Kidney (tissue), 22 donors: ENCODE measurements at places on chromosomes 5 and 9. TPM values are rescaled to one million over a fixed set of nuclear protein-coding genes. Genes with fewer than 3 reads are reported as not detected.

Gene KCNIP1
- total RNA-seq, result 1.8 TPM

- DNase-seq, result peak; percentile 24
Observed at GRCh38 chr5:17436761-17437221, 61.2 kb upstream of the TAF11L2 start.

Gene GRM6
- total RNA-seq, result not detected

GRCh38 chr5:27590503-27590902 lies 552.1 kb upstream of the CDH9 start:
- DNase-seq, result no peak

GRCh38 chr5:115486728-115487127 lies 57.8 kb downstream of the FEM1C start:
- DNase-seq, result no peak

Gene NPR3
- total RNA-seq, result 12.5 TPM

Gene CNTNAP3
- total RNA-seq, result 7.1 TPM

GRCh38 chr5:78593465-78593864 lies 55.1 kb downstream of the LHFPL2 start:
- DNase-seq, result no peak

Gene BNC2
- total RNA-seq, result 37.9 TPM

DNA sequence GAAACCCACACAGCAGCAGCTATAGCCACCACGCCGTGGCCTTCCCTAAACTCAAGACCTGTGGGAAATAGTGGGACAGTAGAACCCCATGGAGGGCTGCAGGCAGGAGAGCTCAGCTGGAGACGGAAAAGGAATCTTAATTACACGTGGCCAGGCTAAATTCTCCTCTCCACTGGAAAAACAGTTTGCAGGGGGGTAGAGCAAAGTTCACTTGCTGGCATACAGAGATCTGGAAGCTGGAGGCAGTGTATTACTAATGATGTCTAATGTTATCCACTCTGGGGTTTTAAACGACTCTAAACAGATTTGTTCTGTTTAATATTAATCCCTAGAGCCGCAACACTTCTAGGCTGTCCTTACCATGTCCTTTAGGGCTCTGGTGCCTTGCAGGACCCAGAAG lies 257.1 kb downstream of the SAXO1 start:
- DNase-seq, result peak; percentile 66

GRCh38 chr9:107639426-107639825 lies 149.9 kb upstream of the KLF4 start:
- DNase-seq, result no peak

- no peak for DNase-seq
Observed at GRCh38 chr9:34518896-34519295, 3.9 kb downstream of the ENHO start.

DNA sequence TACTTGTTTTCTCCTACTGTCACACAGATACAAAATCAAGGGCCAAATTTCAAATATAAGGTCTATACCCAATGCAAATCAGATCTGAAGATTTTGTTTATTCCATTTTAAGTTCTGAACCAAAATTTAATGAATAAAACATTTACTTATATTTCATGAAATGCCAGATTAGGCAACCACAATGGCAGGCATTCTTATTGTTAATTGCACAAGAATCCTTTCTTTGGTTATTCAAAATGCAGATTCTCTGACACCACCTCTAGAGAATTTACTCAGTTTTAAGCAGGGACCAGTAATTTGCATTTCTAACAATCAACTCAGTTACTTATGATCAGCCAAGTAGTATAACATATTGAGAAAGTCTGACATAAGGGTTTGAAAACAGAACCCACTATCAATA lies 972.4 kb upstream of the ACO1 start:
- no peak for DNase-seq

Gene ELL2
- 37.2 TPM for total RNA-seq

Gene PCDHGA1
- 0.69 TPM for total RNA-seq

DNA sequence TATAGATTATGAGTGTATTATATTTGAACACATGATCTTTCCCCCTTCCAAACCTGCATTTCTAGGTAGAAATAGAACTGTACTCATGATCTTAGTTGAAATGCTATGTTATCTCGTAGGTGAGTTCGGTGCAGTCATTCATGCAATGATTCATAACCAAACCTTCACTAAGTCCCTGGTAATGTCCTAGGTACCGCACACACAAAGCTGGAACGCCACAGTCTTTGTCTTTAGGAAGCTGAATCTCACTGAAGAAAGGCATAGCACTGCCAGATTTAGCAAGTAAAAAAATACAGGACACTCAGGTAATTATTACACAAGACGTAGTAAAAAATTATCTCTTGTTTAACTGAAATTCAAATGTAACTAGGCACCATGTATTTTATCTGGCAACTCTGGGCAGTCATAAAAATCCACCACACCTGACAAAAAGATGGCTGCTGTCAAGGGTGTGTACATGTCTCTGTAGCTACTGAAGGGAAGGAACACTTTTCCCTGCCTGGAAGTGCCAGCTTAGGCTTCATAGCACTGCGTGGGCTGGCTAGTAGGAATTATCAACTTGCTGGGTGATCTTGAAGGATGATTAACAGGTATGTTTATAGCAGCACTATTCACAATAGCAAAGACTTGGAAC lies 28.0 kb upstream of the TXN start:
- DNase-seq, result no peak

Gene PROB1
- total RNA-seq, result 3.8 TPM

GRCh38 chr9:134136118-134136995 lies 475 bp downstream of the WDR5 start:
- peak; percentile 31 for DNase-seq

DNA sequence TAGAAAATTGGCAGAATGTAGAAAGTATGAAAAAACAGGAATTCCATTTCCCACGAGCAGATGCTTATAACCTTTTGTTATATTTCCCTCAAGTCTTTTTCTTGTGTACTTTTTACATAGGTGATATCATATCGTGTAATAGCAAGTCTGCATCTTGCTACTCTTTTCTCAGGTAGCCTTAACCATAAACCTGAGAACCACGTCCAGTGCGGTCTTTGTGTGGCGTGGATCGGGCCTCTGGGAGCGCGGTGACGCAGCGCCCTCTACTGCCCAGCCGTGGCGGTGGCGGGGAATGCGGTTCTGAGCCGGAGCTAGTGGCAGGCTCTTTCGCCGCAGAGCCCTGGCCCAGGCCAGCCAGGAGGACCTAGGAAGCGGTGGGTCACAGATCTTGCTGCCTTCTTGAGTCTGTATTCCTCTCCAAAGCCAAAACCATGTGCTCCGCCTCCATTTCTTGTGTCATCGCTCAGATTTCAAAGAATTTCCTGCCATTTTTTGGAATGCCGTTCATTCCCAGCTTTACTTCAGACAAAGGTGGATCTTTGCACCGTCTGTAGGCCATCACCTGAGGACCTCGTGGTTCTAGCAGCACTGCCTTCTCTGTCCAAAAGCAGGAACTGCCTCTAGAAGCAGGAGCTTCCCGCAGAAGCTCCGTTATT lies 71.9 kb downstream of the MVB12B start:
- DNase-seq, result peak; percentile 82

- no peak for DNase-seq
Observed at GRCh38 chr5:98785244-98785643, 11.8 kb downstream of the RGMB start.

Gene GPR151
- not detected for total RNA-seq

- no peak for DNase-seq
Observed at GRCh38 chr5:109939116-109939682, 249.5 kb downstream of the MAN2A1 start.

Gene GABRA1
- total RNA-seq, result not detected

DNA sequence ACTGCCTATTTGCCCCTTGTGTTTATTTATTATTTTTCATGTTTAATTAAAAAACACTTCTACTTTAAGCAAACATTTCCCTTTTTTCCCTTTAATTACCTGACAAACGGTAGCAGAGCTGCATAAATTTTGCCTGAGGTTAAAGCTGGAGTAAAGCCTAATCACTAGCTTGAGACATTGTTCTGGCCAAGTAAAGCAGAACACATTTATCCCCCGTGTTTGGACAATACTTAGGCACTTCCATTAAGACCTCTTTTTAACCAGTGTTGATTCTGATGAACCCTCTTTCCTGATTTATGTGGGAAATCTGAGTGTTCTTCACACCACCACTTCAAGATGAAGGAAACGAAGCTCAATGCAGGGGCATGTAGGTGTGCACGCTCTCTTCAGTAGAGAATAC lies 54.5 kb downstream of the BNC2 start:
- DNase-seq, result peak; percentile 55

- DNase-seq, result no peak
Observed at GRCh38 chr9:109458453-109459211, 39.5 kb downstream of the PTPN3 start.

GRCh38 chr9:100217536-100217935 lies 118.5 kb downstream of the INVS start:
- no peak for DNase-seq

GRCh38 chr5:16540421-16540820 lies 74.8 kb upstream of the ZNF622 start:
- DNase-seq, result no peak

GRCh38 chr9:117644932-117645636 lies 59.1 kb upstream of the TLR4 start:
- no peak for DNase-seq

Gene FSTL4
- total RNA-seq, result 0.09 TPM

- DNase-seq, result no peak
Observed at GRCh38 chr5:134051305-134051704, 46.5 kb upstream of the VDAC1 start.

DNA sequence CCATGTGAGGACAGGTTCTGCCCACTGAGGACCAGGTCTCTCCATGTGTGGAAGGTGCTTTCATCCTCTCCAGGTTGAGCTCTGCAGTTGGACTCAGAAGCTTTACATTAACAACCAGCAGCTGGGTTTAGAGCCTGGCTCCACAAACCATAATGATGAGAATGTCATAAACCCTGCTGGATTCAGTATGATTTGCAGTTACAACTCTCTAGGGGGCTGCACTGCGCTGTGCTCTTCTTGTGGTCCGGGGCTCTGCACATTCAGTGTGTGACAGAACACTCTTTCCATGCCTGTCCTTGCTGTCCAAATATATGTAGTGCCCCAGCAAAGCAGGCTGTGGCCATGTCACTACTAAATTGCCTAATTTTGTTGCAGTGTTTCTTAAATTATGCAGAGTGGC lies 334.3 kb downstream of the ICE1 start:
- DNase-seq, result no peak

DNA sequence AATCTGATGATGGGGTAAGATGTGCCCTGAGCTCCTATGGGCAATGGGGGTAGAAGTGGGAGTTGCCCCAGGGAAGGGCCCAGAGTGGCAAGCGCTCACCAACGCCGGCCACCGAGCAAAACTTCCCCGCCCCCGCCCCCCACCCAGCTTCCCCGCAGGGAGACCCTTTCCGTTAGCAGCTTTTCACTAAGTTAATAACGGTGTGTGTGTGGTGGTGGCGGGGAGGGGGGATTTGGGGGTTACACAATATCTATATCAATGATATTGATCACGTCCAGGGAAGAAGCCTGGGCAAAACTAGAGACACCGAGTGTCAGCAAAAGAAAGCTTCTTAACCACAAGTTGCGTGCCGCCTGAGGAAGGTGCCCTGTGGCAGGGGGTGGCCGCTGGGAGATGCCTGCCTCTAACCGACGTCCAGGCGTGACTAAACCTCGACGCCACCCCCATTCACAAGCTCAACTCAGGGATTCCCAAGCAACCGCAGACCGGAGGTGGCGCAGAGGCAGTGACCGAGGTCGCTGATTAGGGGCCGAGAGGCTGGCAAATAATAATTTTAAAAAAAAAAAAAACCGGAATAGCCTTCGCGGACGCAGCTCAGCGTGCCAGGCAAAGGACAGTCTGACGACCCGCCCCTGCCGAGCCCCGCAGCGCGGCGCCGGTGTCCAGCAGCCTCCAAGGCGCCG lies 222.6 kb downstream of the MEF2C start:
- no peak for DNase-seq

Gene FOXB2
- total RNA-seq, result not detected

Gene ADGRD2
- total RNA-seq, result not detected

Gene ZBTB26
- total RNA-seq, result 8.2 TPM

DNA sequence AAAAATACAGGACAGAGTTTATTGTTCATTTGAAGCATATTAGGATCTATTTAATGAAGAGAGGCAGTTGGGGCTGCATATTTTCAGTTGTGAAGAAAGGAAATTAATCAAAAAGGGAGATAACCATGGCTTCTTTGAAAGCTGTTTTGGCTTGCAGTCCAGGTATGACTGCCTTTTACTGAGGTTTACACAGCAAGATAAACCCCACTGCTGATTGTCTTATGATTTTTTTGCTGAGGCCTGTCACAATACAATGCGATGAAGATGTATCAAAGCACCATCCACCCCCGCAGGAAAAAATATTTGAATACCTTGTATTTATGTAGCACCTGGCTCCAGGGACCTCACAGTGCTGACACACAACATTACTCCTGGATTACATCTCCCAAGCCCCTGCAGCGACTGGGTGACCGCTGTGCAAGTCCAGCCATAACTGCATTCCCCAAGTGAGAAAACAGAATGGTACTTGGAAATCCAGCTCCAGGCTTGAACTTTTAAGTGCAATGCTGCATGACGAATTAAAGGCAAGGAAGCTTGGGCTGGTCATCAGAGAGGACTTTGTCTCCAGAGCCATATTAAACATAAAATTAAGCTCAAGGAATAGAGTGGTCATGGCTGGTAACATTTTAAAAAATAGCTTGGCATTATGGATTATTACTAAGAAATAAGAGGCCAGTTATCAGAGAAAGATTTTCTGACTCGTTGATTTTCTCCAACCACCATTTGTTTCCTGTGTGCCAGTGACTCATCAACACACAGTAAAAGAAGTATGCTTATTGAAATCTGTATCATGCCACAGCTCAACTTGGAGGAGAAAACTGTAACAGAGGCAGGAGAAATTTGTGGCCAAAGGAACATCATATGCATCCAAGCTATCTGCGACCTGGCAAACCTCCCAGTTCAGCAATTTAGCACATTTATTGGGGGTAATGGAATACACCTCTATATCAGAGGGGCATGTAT lies 374.2 kb downstream of the MAN2A1 start:
- DNase-seq, result peak; percentile 21

Gene SH3PXD2B
- total RNA-seq, result 22.8 TPM

- DNase-seq, result no peak
Observed at GRCh38 chr5:180600554-180601041, 9.3 kb upstream of the SCGB3A1 start.

- no peak for DNase-seq
Observed at GRCh38 chr9:136185596-136186366, 19.1 kb downstream of the LHX3 start.

- DNase-seq, result no peak
Observed at GRCh38 chr9:99309141-99309939, 87.3 kb downstream of the SEC61B start.

Gene TMEM215
- not detected for total RNA-seq

Gene DAB2
- 199 TPM for total RNA-seq

DNA sequence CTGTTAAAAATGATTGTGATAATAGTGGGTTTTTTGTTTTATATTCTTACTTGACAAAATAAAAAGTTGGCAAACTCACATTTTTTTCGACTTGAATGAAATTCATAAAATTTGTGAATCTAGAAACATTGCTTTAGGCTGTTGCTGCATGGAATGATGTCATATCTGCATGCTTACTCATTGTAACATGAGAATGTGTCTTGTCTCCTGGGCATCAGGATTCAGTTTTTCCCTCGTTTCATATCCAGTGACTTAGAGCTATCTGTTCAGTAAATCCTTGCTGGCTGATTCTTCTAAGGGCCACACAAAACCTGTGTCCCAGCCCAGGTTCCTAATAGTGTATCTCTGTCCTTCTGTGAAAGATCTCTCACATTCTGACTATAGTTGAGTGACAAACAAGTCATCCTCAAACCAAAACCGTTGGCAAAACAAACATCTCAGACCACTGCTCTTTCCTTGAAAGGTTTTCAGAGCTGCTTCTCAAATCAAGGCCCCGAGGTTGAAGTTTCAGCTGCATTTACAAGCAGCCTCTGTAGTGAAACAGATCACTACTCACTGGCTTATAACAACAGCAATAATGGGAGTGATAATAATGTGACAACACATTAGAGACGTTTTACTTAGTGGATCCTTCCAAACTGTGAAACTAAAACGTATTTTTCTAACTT lies 95.0 kb downstream of the NPR3 start:
- no peak for DNase-seq

Gene HAVCR2
- 14.6 TPM for total RNA-seq
